ENCODE measurements at places on chromosomes 2 and 18. TPM values are rescaled to one million over a fixed set of nuclear protein-coding genes. Genes with fewer than 3 reads are reported as not detected.

Gene DNAJC5G
- total RNA-seq, result not detected

Gene HOXD13
- not detected for total RNA-seq

Gene APCDD1
- 0.09 TPM for total RNA-seq

Gene ASNSD1
- total RNA-seq, result 95.7 TPM

Gene DSEL
- total RNA-seq, result 108 TPM

Gene MLPH
- 5.2 TPM for total RNA-seq

Gene PHOSPHO2
- 5.2 TPM for total RNA-seq

Gene RTKN
- total RNA-seq, result 15.7 TPM

Gene KYNU
- 1.3 TPM for total RNA-seq

Gene SERPINB7
- total RNA-seq, result 0.27 TPM

Gene GPN1
- 49.0 TPM for total RNA-seq

Gene REG1B
- not detected for total RNA-seq

Gene LHCGR
- total RNA-seq, result not detected

Gene TXNL1
- total RNA-seq, result 68.3 TPM

Gene FER1L5
- total RNA-seq, result 0.98 TPM

Gene TP53I3
- 22.3 TPM for total RNA-seq

Gene OTX1
- 0.57 TPM for total RNA-seq

Gene MEX3C
- 44.2 TPM for total RNA-seq

Gene AGXT
- total RNA-seq, result not detected

Gene EHD3
- 10.7 TPM for total RNA-seq

Gene IL37
- total RNA-seq, result not detected

Gene RMC1
- total RNA-seq, result 21.3 TPM

Gene ESPNL
- 2.4 TPM for total RNA-seq

Gene HOXD8
- 0.45 TPM for total RNA-seq

Gene FOXI3
- not detected for total RNA-seq

Gene VWA3B
- not detected for total RNA-seq

Gene NT5C1B
- not detected for total RNA-seq

Gene CAPN14
- 0.16 TPM for total RNA-seq

Gene MTERF4
- total RNA-seq, result 73.4 TPM

Gene CYS1
- 7.0 TPM for total RNA-seq

Gene SNX17
- total RNA-seq, result 102 TPM

Gene AKAIN1
- not detected for total RNA-seq

Gene ZCCHC2
- total RNA-seq, result 12.8 TPM

Gene SALL3
- not detected for total RNA-seq

Gene SH3BP4
- 49.7 TPM for total RNA-seq

Gene STPG4
- total RNA-seq, result not detected

Gene ASXL3
- not detected for total RNA-seq

Gene CCDC195
- total RNA-seq, result not detected

Gene GPR17
- total RNA-seq, result not detected

Gene SATB2
- total RNA-seq, result 2.3 TPM

Gene COL3A1
- total RNA-seq, result 14,045 TPM

Gene MPP4
- 4.0 TPM for total RNA-seq

Gene CRYGC
- not detected for total RNA-seq

Gene TXNDC2
- 0.16 TPM for total RNA-seq

Gene RAD51AP2
- not detected for total RNA-seq

Gene ARHGEF4
- total RNA-seq, result 5.2 TPM

Gene BOLL
- not detected for total RNA-seq

Gene PRSS56
- total RNA-seq, result not detected

Gene TMEM247
- not detected for total RNA-seq
